ENCODE measurements at places on chromosomes 11 and 22. TPM values are rescaled to one million over a fixed set of nuclear protein-coding genes. Genes with fewer than 3 reads are reported as not detected.

Gene MRE11
- total RNA-seq = 14.1 TPM

Gene VEGFB
- 30.4 TPM for total RNA-seq

Gene SCGB1D2
- not detected for total RNA-seq

Gene ANKK1
- 0.19 TPM for total RNA-seq

Gene INS
- total RNA-seq = not detected

Data from astrocyte (in vitro differentiated cells and primary cell).